ENCODE measurements at places on chromosomes 13 and 19.

- DNase-seq, result no peak
These were observed 338.8 kb upstream of the DACH1 start for GRCh38 chr13:72205773-72206172.

GRCh38 chr13:99275093-99275469 is 16.9 kb upstream of the GPR18 start:
- DNase-seq, result no peak

GRCh38 chr19:41398598-41398997 is 980 bp downstream of the BCKDHA start:
- no peak for DNase-seq

GRCh38 chr13:113288880-113289279 is 8.2 kb upstream of the LAMP1 start:
- DNase-seq, result no peak

GRCh38 chr13:96844616-96845015 is 149.7 kb downstream of the OXGR1 start:
- DNase-seq, result no peak
